Activated CD4-positive, alpha-beta T cell treated with anti-CD3 and anti-CD28 coated beads, Interleukin-2, amount 50 U/mL, for 16 hours (primary cell): ENCODE measurements at places on chromosomes 7 and 10.

GRCh38 chr10:18140149-18140956 lies at the start of gene CACNB2:
TSS of gene CACNB2 (plus strand) at chr10:18140424.
- no peak for DNase-seq

DNA sequence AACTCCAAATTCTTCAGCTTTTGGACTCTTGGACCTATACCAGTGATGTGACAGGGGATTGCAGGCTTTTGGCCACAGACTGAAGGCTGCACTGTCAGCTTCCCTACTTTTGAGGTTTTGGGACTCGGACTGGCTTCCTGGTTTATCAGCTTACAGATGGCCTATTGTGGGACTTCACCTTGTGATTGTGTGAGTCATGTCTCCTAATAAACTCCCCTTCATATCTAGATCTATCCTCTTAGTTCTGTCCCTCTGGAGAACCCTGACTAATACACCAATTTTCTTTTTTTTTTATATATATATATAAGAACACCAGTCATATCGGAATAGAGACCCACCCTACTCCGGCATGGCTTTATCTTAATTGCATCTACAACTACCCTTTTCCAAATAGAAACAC lies 166.8 kb downstream of the ETV1 start:
- no peak for DNase-seq

DNA sequence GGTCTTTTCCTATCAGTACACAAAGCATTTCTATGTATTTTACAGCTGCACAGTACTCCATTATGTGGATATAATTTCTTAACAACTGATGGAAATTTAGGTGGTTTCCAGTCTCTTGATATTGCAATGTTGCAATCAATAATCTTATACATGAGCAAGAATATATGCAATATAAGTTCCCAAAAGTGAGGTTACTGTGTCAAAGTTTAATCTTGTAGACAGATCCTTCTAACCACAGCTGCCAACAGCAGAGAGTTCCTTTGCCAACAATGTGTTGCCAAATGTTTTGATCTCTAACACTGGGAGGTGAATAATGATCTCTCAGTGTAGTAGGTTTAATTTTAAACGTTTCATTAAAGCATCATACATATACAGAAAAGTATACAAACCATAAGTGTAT lies 54.5 kb downstream of the CUL2 start:
- DNase-seq, result no peak

GRCh38 chr10:69883310-69884023 lies 81.8 kb downstream of the COL13A1 start:
- DNase-seq, result no peak

DNA sequence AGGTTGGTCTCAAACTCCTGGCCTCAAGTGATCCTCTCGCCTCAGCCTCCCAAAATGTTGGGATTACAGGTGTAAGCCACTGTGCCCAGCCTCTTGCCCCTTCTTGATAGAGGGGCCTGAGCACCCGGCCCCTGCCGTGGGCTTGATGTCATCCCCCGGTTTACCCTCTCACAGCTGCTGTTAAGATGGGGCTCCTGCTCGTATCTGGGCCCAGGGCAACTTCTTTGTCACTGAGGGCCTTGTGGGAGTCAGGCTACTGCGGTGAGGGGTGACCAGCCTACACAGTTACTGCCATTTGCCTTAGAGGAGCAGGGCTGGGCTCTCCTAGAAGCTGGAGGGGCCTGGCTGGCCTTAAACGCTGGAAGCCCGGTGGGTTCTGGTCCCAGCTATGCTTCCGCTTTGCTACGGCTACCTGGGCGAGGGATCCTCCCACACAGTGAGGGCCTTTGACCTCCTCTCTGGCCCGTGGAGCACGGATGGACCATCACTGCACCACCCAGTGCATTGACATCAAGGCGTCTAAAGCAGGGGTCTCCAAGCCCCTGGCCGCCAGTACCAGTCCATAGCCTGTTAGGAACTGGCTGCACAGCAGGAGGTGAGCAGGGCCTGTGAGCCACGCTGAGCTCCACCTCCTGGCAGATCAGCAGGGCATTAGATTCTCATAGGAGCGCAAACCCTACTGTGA lies 1.1 kb upstream of the TMEM130 start:
- no peak for DNase-seq

DNA sequence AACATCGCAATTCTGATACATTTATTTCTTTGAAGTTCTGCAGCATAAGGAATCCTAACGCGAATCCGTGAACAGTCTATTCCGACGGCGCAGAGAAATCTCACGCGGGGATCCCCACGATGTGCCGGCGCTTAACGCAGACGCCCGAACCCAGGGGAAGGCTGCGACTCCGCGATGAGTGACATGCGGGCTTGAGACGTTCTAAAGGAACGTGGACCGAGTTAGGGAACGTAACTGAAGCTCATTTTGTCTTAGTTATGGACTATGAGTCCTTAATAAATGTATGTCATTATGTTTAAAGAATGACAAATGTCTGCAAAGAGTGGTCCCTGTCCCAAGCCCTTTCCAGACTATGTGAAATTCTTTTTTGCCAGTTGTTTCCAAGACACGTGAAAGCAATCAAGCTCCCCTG lies 995 bp upstream of the PARD3 start:
- no peak for DNase-seq

GRCh38 chr7:6250364-6250833 lies 22.0 kb downstream of the CYTH3 start:
- DNase-seq, result peak; percentile 67

DNA sequence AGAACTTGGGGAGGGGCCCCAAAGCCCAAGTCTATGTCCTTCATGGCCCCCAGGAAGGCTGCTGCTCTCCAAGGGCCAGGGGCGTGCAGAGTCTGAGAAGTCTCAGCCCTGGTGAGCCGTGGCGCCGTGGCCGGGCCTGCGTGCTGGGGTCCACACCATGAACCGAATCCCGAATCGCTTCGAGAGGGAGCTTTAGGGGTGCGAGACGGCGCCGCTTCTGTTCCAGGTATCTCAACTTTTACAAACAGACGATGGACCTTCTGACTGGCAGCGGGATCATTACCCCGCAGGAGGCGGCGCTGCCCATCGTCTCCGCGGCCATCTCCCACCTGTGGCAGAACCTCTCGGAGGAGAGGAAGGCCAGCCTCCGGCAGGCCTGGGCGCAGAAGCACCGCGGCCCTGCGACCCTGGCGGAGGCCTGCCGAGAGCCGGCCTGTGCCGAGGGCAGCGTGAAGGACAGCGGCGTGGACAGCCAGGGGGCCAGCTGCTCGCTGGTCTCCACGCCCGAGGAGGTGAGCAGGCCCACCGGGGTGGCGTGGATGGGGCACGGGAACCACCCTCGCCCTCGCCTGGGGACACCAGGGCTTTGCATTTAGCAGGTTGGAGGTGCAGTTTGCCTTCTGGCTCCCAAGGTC lies 12.7 kb downstream of the STRA8 start:
- DNase-seq, result no peak
